ENCODE measurements at places on chromosomes 3 and 15.

DNA sequence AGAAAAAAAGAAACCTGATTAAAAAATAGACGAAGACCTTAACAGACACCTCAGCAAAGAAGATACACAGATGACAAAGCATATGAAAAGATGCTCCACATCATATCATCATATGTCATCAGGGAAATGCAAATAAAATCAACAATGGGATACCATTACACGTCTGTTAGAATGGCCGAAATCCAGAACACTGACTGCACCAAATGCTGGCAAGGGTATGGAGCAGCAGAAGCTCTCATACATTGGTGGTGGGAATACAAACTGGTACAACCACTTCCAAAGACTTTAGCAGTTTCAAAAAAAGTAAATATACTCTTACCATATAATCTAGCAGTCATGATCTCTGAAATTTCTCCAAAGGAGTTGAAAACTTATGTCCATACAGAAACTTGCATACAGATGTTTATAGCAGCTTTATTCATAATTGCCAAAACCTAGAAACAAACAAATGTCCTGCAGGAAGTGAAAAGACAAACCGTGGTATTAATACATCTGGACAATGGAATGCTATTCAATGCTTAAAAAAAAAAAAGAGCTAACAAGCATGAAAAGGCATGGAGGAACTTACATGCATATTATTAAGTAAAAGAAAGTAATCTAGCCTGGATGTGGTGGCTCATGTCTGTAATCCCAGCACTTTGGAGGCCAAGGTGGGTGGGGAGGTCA, 107.4 kb downstream of the HES1 start:
- no peak for DNase-seq

DNA sequence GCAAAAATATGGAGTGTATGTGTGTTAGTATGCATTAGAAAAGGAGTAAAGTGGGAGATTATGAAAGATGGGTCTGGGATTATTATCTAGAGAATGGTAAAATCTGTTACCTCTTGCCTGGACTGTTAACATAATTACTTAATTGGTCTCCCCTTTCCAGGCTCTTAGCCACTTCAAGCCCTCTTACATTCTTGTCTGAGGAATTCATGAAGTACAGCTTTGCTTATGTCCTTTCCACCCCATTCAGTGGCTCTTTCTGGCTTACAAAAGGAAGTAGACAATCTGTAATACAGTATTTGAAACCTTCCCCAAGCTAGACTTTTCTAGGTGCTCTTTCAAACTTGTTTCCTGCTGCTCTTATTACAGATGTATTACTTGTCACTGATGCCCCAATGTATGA, 129.8 kb downstream of the MBNL1 start:
- no peak for DNase-seq

DNA sequence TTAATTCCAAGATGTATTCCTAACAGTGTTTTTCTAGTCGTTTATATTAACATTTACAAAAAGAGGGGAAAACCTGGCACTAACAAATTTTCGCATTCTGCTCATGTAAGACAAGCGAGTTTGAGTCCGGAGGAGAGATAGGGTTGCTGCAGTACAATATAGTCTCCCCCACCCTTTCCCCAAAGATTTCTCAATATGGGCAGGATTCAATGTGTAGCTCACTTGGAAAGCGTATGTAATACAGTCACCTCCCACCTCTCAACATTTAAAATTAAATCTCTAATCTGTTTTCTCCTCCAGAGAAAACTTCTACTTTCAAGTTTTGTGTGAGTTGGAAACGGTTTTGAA, 57.9 kb downstream of the CMSS1 start:
- DNase-seq, result peak; percentile 47

DNA sequence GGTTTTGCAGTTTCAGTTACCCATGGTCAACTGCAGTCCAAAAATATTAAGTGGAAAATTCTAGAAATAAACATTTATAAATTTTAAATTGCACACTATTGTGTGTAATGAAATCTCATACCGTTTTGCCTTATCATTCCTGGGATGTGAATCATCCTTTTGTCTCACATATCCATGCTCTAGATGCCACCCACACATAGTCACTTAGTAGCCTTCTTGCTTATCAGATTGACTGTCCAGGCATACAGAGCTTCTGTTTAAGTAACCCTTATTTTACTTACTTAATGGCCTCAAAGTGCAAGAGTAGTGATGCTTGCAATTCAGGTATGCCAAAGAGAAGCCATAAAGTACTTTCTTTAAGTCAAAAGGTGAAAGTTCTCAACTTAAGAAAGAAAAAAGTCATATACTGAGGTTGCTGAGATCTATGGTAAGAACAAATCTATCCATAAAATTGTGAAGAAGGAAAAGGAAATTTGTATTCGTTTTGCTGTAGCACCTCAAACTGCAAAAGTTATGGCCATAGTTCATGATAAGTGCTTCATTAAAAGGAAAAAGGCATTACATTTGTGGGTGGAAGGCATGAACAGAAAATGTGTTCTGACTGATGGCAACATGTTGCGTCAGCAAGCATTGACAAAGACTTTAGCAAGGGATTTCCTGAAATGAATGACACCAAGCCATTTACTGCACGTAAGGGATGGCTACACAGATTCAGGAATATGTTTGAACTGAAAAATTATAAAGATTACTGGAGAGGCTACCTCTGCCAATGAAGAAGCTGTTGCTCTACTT, 43.8 kb downstream of the SPATA16 start:
- no peak for DNase-seq

GRCh38 chr3:196398782-196399181, 33.4 kb downstream of the UBXN7 start:
- no peak for DNase-seq

DNA sequence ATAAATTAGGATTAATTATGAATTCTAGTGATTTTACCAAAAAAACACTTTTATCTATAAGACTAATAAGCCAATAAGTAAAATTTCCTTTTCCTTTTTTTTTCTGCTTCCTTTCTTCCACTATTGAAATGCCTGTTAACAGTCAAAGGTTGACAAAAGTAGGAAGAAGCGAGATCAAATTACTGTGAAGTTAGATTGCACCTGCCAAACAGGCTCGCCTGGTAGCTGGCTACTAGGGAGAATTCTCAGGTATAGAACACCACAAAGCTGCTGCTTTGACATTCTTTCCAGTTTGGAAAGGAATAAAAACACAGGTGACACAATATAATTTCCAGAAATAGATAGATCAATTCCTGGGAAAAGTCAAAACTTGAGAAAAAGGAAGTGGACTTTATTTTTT, 749.0 kb downstream of the NSUN3 start:
- DNase-seq, result no peak

- no peak for DNase-seq
Measured at GRCh38 chr3:109685084-109686079, 348.0 kb upstream of the DPPA4 start.

DNA sequence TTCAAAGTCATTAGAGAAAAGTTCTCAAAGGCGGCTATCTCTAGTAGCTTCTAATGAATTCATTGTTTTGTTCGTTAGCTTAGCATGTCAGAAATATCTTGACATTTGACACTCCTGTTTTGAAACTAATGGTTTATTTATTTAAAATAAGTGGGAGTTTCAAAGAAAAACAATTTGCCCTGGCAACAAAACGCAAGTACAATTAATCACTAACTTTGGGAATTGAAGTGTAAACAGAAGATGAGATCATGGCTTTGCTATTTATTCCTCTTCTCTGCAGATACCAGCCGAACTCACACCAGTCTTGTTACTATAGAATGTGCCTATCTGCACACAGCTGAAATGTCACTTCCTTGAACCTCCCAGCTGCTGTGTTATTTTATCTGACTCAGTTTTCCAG, 27.5 kb downstream of the MASP1 start:
- peak; percentile 62 for DNase-seq

GRCh38 chr3:50481992-50482391, 21.4 kb downstream of the CACNA2D2 start:
- no peak for DNase-seq

- no peak for DNase-seq
Measured at GRCh38 chr3:22364851-22365250, 613.8 kb upstream of the ZNF385D start.

- no peak for DNase-seq
Measured at GRCh38 chr15:54289590-54290136, 311.4 kb downstream of the UNC13C start.

- no peak for DNase-seq
Measured at GRCh38 chr3:50433954-50434353, 69.5 kb downstream of the CACNA2D2 start.

DNA sequence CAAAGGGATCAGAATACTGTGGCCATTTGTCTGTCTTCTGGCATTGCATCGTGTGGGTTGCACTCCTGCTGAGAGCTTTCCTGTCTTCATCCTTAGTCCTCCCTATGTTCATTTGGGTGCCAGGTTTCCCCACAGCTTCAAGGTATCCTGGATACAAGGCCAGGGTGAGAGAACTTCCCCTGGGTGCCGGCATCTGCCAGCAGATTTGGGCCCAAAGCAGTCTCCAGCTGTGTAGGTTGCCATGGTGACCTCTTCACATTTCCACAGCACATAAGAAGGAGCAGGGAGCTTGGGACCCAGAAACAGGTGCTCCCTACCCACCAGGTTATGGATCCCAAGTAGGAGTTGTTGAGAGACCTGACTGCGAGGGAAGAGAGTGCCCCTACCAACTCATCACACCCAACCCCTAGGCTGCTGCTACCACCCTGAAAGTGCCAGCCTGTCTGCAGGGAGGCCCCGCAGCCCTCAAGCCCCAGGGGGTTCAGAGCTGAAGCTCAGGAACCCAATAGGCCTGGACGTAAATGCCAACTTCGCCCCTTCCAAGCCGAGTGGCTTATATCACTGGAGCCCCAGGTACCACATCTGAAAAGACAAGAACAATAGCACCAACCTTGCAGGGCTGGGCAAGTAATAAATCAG, 19.9 kb downstream of the TTC21A start:
- DNase-seq, result no peak

DNA sequence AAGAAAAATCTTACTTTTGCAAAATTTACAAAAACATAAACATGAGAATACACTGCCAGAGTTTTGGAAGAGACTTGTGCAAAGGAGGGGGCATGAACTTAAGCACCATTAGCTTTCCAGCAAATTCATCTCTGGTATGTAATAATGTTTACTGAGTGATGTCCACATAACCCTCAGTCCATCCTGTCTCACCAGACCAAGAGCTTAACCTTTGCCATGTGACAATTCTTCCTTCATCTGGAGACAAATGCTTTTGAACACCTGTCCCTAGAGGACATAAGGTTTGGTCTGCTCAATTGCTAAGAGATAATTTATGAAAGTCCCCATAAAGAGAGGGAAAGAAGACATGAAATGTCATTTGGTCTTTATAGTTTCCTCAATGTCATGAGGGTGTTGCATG, 412.3 kb downstream of the ERC2 start:
- no peak for DNase-seq

DNA sequence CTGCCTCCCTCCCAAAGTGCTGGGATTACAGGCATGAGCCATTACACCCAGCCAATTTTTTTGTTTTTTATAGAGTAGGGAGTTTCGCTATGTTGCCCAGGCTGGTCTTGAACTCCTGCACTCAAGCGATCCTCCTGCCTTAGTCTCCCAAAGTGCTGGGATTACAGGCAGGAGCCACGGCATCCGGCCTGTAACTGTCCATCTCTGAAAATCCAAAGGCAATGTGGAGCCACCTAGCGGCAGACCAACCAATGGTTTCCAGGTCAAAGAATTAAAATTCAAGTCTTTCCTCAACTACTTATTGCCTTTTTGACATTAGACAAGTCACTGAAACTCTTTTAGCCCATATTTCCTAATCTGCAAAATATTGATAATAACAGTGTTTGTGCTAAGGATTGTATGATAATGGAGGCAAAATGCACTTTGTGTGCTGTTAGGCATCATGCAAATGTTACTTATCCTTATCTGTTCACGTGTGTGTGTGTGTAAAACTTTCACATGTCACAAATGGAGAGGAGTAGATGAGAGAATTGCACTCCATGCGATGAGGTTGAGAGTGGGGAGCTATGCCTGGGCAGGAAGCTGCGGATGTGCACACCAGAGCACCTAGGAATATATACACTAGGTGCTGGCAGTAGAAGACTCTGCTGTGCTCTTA, 48.7 kb downstream of the COL8A1 start:
- DNase-seq, result peak; percentile 47

- peak; percentile 48 for DNase-seq
Measured at GRCh38 chr3:33883951-33884561, 85.6 kb downstream of the PDCD6IP start.

GRCh38 chr15:62524848-62525247, 359.8 kb upstream of the C2CD4B start:
- DNase-seq, result no peak

DNA sequence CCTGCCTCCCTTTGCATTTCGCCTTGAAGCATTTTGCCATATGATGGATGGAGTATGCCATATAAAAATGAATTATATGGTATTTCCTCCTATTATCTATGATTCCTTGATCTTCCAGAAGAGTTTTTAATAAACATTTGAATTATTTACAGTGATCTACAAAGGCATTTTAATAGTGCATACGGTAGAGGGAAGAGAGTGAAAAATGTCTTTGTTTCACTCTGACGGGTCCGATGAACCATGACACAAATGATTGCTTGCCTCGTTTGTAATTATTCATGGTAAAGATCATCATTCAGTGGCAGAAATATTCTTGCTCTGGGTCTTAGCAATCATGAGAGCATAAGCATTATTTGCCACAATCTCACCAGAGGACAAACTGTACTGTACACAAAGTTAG, 1010.9 kb downstream of the NTRK3 start:
- no peak for DNase-seq

GRCh38 chr15:56736881-56737707, 3.8 kb upstream of the ZNF280D start:
- DNase-seq, result no peak

DNA sequence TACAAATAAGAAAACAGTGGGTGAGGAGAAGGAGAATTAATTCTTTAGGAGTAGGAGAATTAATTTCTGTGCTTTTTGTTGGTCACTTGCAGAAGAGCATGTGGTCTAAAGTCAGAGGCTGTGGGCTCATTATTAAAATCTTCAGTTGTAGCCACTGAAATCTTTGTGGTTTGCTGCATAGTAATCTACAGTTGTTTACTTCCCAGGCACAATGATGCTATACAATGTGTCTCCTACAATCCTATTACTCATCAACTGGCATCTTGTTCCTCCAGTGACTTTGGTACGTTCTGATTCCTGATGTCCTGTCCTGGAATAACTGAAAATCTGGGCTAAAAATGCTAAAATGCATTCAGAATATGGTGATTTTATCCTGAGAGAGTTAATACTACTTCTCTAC, 21.0 kb downstream of the IFT122 start:
- no peak for DNase-seq

GRCh38 chr15:38389924-38390542, 63.9 kb upstream of the FAM98B start:
- peak; percentile 26 for DNase-seq

- no peak for DNase-seq
Measured at GRCh38 chr15:85003593-85004312, 22.1 kb downstream of the PDE8A start.

GRCh38 chr15:77167406-77167805, 96.5 kb upstream of the TSPAN3 start:
- no peak for DNase-seq
